NCI-H345 (cell line): ENCODE measurements at places on chromosomes 12 and 14.

DNA sequence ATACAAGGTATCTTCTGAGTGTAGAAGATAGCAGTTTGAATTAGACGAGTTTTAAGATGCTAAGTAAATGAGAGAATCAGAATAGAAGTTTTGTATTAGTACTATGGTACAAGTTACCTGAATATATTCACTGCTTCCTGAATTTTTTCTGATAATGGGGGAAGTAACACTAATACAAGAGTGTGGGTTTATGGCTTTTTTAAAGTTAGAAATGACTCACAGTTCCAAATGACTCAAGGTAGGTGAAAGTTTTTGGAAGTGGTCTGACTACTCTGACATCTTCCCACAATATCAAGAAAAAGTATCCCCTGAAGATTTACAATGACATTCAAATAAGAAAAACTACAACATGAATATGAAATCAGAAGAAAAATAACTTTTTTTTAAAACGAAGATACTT, 123.7 kb upstream of the GARIN6 start:
- no peak for DNase-seq

- DNase-seq = no peak
Observed at GRCh38 chr12:15152456-15152855, 68.8 kb downstream of the RERG start.

DNA sequence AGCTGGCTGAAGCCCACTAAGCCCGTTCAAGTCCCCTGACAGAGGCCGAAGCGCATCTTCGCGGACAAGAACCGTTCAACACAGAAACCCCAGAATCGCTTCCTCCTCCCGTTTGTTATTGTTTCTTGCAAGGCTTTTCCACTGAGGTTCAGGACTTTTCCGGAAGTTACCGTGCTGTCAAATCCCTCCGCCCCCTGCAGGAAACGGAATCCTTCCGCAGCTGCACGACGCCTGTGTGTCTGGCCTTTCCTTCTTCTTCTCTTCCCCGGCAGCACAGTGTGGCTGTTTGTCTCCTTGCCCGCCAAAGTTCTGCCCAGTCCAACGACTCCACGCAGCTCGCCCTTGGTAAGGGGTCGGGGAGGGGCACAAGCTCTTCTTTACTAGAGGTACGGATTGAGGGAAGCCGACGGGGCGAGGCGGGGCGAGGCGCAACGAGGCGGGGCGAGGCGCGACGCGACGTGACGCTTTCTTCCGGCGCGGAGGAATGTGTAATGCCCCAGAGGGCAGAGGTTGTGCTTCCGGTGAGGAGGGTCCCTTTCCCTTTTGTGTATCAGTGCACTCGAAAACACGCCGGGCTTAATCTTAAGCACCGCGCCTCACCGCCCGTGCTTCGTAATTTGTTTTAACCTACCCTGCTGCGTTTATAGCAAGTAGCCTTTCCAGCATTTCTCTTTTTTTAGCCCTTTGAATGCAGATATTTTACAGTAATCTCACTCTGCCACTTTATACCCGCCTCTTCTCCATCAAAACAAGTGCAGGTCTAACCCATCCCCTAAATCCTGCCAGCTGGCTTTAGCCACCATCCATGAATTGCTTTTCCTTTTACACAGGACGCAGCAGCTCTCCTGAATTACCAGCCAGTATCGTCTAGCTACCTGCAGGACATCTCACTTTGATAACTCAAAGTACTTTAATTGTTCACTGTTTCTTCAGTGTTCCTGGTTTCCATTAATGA, at the start of gene KDM5A:
Gene KDM5A, minus strand, starts transcription at position 179 of the 955 bp plus-strand sequence. CDS start 229 bp downstream, outside the sequence.
- DNase-seq = no peak

GRCh38 chr12:65454115-65454787, 175.8 kb downstream of the MSRB3 start:
- no peak for DNase-seq

DNA sequence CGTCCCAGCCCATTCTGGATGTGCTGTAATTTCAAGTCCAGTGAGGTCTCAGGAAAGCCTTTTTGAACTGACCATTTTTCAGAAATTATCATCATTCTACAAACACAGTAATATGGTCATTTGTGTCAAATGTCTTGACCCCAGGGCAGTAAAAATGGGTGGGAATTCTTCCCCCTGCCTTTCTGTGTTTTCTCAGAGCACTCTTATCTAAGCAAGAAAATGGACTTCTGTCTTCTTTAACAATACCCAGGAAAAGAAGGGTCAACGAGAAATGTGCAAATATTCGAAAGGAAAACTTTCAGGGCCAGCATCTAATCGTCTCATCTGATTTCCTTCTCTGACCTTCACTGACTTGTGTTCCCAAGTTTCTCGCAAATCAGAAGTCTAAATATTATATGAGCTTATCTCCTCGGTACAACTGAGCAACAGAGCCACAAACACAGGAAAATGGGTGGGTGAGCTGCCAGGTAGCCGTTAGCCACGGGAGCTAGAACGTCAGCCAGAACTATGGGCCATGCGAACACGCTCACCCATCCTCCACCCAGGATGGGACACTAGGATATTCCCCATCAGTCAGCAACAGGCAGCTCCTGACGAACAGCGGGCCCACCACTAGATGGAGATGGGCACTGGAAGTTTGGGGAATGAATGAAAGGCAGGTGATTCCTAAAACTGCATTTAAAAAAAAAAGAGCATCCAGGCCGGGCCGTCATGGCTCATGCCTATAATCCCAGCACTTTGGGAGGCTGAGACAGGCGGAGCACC, 57.1 kb downstream of the VWF start:
- peak; percentile 7 for DNase-seq

DNA sequence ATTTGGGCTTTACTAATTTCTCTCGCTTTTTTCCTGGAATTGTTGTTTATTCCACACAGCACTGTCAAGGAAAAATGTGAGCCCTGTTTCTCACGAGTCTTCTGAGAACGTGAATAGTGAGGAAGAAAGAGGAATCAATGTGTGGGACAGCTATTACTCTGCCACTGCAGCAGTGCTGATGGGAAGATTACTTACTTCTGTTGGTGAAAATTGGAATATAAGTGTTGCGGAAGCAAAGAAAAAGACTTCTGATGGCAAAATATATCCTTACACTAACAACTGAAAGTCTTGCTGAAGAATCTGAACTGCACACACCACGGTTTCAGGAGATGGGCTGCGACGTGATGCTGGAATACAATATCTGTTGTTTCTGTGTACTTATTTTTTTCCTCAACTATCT, 884.2 kb downstream of the AACS start:
- DNase-seq = no peak

- peak; percentile 87 for DNase-seq
Observed at GRCh38 chr12:113120670-113121370, 14.7 kb downstream of the RASAL1 start.

- DNase-seq = no peak
Observed at GRCh38 chr14:96056509-96057422, 17.6 kb downstream of the C14orf132 start.

GRCh38 chr14:74290415-74290814, 12.3 kb downstream of the ABCD4 start:
- no peak for DNase-seq

DNA sequence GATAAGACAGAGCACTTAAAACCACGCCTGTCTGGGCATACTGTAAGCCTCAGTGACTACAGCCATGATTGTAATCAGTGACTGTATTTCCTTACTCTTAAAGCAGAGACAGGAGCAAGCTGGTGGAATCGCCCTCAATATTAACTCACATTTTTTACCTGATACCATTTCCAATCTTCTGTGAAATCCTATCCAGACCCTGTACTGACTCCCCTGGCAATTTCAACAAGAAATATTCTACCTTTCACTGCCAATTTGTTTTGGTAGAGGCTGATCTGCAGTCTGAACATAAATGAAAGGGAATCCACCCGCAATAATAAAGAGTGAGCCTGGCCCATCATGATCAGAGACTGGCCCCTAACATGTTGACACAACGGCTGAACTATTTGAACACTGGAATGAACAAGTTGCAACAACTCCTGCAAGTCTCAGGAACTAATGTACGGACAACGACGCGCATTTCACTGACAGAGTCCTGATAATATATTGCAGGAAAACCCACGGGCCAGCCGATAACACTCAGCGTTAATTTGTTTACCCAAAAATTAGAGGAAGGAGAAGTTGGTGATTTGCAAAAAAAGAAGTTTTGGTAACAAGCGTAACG, 195.5 kb upstream of the BTG1 start:
- no peak for DNase-seq

- DNase-seq = no peak
Observed at GRCh38 chr12:30138483-30138882, 354.7 kb upstream of the TMTC1 start.

DNA sequence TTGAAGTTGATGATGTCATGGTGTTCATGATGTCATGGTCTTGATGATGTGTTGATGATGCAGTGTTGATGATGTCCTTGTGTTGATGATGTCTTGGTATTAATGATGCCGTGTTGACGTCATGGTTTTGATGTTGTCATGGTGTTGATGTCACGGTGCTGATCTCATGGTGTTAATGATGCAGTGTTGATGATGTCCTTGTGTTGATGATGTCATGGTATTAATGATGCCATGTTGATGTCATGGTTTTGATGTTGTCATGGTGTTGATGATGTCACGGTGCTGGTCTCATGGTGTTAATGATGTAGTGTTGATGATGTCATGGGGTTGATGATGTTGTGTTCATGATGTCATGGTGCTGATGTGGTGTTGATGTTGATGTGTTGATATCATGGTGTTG, 48.0 kb upstream of the RIMBP2 start:
- peak; percentile 12 for DNase-seq

DNA sequence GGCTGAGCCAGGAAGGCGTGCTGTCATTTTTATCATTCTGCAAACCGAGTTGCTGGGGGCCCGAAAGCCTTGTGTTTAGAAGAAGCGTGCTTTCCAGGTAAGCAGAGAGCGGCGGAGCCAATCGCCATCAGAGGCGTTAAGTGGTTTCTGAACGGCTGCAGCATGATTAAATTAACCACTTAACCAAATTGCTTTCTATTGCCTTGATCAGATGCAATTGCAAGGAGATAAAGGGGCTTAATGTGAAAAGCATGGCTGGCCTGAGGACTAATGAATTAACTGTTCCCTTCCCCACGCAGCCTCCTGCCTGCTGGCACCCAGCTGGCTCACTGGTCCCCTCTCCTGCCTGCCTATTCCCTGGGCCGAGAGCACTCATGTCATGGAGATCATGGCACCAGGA, 36.6 kb upstream of the CHGA start:
- DNase-seq = peak; percentile 52

GRCh38 chr14:59150990-59151389, 37.5 kb upstream of the DAAM1 start:
- no peak for DNase-seq

- no peak for DNase-seq
Observed at GRCh38 chr12:105538880-105539279, 208.4 kb downstream of the C12orf75 start.

GRCh38 chr12:122421821-122422729, at the start of gene CLIP1:
Gene CLIP1, minus strand, starts transcription at chr12:122422669. Its CDS starts 42,217 bp downstream, at chr12:122380452.
- DNase-seq = peak; percentile 47

- no peak for DNase-seq
Observed at GRCh38 chr12:80690513-80690912, 16.9 kb upstream of the MYF6 start.

GRCh38 chr12:57461917-57462250, 2.3 kb downstream of the GLI1 start:
- DNase-seq = no peak

DNA sequence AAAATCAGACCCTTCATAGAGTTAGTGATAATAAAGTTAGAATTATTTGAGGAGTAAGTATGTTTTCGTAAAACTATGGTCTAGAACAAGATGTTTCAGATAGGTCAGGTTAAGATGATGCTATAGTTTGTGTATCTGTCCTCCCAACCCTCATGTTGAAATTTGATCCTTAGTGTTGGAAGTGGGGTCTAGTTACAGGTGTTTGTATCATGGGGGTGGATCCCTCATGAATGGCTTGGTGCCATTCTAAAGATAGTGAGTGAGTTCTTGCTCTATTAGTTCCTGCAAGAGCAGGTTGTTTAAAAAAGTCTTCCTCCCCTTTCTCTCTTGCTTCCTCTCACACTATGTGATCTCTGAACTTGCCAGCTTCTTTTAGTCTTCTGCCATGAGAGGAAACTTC, 707.3 kb upstream of the FOXG1 start:
- peak; percentile 24 for DNase-seq

DNA sequence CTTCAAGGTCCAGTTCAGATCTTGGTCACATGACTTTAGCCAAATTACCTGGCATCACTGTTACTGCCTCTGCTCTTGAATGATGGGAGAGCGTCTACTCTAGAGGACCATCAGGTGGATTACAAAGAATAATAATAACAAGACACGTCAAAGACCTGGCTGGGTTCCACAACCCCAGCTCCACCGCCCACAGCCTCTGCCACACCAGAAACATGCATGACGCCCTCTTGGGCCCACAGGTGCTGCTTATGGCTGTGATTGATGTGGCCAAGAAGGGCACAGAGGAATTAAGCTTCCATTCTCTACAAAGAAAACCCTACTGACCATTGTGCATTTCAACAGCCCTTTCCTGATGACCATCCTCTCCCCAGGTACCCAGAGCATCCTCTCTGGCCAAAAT, 18.2 kb downstream of the SERPINA3 start:
- no peak for DNase-seq

- no peak for DNase-seq
Observed at GRCh38 chr14:61866932-61867920, 105.0 kb downstream of the SNAPC1 start.

- DNase-seq = no peak
Observed at GRCh38 chr12:50620109-50620977, 115.6 kb downstream of the DIP2B start.

- peak; percentile 4 for DNase-seq
Observed at GRCh38 chr14:96852823-96853422, 55.7 kb downstream of the VRK1 start.

- DNase-seq = peak; percentile 64
Observed at GRCh38 chr14:100108042-100108825, 43.0 kb downstream of the EVL start.

- DNase-seq = no peak
Observed at GRCh38 chr14:45287610-45288009, 34.6 kb upstream of the MIS18BP1 start.

- no peak for DNase-seq
Observed at GRCh38 chr12:64722835-64723234, 36.4 kb downstream of the GNS start.

GRCh38 chr12:113261847-113262470, 40.7 kb downstream of the TPCN1 start:
- DNase-seq = no peak

GRCh38 chr12:93237235-93237915, 140.3 kb upstream of the NUDT4 start:
- no peak for DNase-seq

GRCh38 chr14:39807271-39807670, 375.0 kb upstream of the FBXO33 start:
- DNase-seq = no peak

DNA sequence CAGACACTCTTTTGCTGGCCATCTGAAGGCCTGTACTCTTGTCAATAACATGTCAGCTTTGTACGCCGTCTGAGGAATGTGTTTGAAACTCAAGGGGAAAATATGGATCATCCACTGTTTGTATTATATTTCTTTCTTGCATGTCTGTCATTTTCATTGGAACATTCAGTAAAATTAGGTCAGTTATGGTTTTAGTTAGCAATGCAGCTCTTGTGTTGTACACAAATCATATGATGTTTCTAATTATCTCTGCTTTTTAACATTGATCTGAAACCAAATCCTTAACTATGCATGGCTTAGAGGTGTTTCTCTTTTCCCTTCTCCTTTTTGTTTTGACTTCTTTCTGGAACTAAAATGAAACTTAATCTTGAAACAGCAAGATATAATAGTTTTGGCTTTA, 333.6 kb upstream of the PRICKLE1 start:
- no peak for DNase-seq
